Psoas muscle (tissue), 8 donors: ENCODE measurements at places on chromosomes 5 and 9. TPM values are rescaled to one million over a fixed set of nuclear protein-coding genes. Genes with fewer than 3 reads are reported as not detected.

DNA sequence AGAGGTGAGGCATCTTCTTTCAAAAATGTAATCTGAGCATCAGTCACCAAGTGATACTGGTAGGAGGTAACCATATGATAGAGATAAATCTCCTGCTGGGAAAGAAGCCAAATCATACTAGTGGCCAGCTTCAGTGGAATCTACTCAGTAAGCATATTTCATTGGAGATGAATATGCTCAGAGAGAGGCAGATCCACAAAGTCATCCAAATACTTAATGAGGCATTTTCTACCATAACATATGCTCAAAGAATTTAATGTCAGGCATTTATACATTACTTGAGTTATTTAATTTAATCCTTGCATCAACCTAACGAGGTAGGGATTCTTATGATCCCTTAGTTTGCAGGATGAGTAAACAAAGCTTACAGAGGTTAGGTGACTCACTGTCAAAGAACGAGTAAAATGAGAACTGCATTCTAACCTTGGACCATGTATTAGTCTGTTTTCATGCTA lies 50.9 kb upstream of the DMRTA1 start:
- DNase-seq, result no peak

DNA sequence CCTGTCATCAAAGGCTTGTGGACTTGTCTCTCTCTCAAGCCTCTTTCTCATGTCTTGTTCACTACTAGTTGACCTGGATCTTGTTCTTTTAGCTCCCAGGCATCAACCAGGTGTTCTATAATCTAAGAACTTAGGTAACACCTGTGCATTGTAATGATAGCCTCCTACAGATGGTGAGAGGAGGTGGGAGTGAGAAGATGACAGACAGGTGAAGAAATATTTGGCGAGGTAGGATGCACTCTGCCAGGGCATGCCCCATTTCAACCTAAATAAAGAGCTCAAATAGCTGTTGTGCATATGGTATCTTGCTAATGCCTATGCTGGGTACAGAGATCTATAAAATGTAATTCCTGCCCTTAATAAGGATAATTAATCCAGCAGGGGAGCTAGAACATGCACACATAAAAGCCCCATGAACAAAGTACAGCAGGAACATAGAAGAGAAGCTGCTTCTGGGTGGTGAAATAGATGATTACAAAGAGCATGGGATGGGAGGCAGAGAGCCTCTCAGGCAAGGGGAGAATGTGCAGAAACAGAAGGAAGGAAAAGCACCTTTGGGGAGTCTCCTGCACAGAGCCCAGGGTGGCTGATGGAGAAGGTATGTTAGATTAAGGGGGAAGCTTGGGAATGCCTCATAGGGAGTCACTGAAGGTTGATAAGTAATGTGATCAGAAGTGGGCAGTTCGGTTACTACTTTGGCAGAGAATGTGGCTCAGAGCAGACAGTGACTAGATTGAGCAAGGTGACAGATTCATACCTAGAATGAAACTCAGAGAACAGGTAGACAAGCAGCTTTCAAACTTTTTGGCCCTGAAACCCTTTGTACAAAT lies 28.0 kb upstream of the PLIN2 start:
- no peak for DNase-seq

DNA sequence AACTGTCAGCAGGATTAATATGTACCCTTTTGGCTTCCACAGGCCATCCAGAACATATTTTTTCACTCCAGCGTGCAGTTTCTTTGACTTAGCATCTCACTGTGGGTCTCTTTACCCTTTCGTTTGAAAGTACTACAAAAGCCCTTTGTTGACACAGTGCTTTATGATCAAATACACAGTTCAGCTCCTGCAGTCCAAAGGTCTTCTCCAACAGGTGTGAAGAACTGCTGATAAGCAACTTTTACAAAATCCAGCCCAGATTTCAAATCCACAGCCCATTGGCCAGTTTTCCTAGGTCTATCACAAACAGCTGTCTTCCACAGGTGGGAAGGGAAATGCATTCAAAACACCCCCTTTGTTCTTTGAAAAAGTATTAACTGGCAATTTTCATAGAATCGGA lies 54.8 kb downstream of the MYO10 start:
- DNase-seq, result no peak

The ZBTB26 gene
- total RNA-seq, result 4.8 TPM

DNA sequence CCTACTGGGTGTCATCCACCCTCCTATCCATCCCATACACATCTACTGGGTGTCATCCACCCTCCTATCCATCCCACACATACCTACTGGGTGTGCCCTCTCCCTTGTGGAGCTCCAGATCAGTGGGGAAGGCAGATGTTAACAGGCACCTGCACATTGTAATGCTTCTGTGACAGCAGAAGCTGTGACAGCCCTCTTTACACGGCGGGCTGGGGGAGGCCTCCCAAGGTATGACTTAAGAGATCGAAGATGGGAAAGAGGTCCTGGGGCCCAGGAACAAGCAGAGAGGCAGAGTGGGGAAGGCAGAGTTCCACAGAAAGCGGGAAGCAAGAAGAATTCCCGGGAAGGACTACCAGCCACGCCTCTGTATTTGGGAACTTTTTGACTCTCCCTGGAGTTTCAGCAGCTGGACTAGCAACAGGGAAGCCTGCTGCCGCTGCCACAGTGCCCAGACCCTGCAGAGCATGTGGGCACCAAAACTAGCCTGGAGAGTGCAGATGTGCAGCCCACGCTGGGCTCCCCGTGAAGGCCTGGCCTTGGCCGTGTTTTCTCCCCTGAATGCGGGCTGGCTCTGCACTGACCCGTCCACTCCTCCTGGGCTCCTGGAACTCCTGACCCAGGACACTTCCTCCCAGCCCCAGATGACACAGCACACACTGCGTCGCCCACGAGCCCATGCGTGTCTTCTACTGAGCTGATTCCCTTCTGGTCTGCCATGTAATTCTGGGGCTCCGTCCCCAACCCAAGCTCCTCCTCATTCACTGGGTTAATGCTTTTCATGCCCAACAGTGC lies 9.3 kb downstream of the TOR1A start:
- no peak for DNase-seq

- no peak for DNase-seq
These were observed 207.6 kb upstream of the DMRTA1 start for GRCh38 chr9:22238809-22239684.

- DNase-seq, result no peak
These were observed 82.7 kb upstream of the ORM1 start for GRCh38 chr9:114240216-114240615.
